Activated CD4-positive, alpha-beta T cell treated with anti-CD3 and anti-CD28 coated beads, Interleukin-2, Interleukin-6, amounts not matched to agents 100 ng/mL and 50 ng/mL, durations not matched to agents 16 hours and 8 hours (primary cell): ENCODE measurements at places on chromosomes 1 and 21.

GRCh38 chr1:54559111-54559548 is 11.1 kb downstream of the ACOT11 start:
- no peak for DNase-seq

GRCh38 chr1:180515364-180515763 is 13.0 kb upstream of the ACBD6 start:
- DNase-seq = no peak

- DNase-seq = no peak
Observed at GRCh38 chr1:55582084-55582483, 366.9 kb upstream of the USP24 start.

GRCh38 chr1:222950892-222951291 is 136.1 kb downstream of the DISP1 start:
- no peak for DNase-seq

GRCh38 chr1:3986686-3987218 is 86.7 kb upstream of the C1orf174 start:
- no peak for DNase-seq

GRCh38 chr1:27968692-27969091 is 8.9 kb downstream of the XKR8 start:
- DNase-seq = peak; percentile 20

DNA sequence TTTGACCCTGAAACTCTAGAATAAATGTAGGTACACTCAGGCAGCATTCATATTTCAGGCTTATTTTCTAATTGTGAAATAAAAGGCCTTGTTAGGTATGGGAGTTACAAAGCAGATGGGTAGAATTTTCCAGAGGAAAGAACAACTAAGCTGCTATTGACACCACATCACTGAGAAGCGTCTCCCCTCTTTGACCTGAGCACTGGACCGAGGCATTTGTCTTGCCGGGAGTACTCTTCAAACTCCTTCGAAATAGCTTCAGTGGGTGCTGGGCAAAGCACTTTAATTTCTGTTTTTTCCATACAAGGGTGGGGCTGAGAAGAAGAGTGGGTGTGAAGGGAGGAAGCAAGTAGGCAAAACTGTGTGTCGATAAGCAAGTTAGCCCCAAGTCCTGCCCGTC is 36.4 kb downstream of the ABCA4 start:
- no peak for DNase-seq

GRCh38 chr1:237324226-237324625 is 282.2 kb downstream of the RYR2 start:
- DNase-seq = no peak

GRCh38 chr1:185853739-185854138 is 119.5 kb downstream of the HMCN1 start:
- no peak for DNase-seq

- DNase-seq = no peak
Observed at GRCh38 chr1:162996261-162996660, 72.9 kb upstream of the RGS4 start.

DNA sequence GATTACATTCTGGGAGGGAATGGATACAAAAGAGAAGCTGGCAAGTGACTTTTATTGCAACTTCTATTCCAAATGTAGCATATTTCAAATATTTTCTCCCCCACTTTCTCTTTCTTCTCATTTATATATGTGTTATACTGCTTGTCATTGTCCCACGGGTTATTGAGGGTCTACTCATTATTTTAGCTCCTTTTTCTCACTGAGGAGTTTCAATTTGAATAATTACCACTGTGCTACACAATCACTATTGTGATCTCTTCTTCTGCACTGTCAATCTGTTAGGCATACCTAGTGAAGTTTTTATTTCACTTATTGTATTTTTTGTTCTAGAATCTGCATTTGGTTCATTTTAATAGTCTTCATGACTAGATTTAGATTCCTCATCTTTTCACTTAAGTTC is 339.7 kb downstream of the PTPRC start:
- peak; percentile 44 for DNase-seq

DNA sequence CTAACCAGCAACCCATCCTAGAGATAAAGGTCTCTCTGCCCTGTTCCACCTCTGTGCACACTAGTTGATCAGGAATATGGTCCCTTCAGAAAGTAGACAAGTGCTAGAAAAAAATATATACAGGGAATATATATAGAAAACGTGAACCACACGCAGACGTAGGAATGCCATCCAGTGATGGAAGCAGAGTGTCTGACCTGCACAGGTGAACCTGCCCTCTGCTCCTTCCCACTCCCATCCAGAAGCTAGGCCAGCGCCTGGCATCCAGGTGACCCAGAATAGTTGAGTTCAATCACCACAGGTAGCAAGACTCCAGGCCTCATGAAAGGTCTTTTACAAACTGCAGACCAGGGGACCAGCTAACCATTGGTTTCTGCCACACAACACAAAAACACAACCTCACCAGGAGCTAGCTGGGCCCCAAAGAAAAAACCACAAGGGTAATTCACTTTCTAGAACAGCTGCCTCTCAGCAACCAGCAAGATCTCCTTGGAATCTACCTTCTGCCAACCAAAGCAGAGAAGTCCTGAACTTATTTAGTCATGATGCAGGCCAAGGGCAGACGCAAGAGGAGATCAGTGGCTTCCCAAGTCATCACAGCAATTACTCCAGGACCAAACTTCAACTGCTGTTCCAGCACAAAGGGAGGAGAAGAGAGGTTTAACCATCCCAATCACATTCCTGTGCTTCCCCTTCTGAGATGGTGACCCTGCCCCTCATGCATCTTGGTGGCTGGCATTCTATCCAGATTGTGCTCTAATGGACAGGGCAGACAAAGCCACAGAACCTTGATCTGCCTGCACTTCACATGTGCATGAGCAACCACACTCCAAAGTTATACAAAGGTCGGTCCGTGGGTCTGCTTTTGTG is 53.0 kb downstream of the GPR161 start:
- DNase-seq = no peak

DNA sequence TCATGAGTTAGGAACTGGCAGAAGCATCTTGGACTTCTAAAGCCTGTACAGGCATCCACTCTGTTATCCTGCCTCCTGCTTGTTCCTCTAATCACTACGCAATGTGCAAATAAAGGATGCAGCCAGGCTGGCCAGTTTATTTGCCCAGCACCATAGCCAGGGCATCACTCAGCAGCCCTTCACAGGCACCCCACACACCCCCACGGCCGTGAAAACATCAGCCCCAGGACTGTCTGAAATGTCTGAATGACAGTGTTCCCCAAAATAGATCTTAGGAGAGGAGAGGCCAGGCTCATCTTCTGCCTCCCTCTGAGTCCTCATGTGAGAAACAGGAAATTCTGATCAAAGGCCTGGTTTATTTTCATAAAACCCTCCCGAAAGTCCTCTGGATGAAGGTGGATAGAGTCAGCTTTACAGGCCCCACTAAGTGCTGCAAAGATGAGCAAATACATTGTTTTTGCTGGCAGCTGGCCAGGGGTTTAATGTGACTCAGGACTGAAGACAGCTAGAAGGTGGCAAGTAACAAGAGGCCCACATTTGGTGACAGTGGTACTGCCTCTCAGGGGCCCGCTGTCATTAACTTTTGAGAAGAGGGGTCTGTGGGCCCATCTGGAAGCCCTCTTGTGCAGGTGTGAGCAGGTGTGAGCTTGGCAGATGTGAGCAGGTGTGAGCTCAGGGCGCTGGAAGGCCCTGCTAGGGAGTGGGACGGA is 32.9 kb downstream of the GRHL3 start:
- DNase-seq = peak; percentile 51

DNA sequence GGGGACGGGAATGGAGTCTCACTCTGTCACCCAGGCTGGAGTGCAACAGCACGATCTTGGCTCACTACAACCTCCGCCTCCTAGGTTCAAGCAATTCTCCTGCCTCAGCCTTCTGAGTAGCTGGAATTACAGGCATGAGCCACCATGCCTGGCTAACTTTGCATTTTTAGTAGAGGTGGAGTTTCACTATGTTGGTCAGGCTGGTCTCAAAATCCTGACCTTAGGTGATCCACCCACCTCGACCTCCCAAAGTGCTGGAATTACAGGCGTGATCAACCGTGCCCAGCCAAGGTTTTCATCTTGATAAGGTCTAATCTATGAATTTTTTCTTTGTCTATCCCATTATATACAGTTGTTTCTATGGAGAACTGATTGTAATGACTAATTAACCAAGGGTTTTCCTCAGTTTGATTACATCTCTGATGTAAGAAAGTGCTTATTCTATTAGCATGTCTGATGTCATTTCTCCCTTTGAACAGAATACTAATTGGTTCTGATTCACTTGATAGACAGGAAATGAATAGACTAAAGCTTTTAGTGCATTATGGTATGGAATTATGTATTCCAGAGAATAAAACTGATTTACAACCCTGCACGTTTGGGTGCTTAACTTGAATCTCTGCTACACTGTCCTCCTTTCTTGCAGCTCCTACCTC is 11.9 kb downstream of the PACC1 start:
- DNase-seq = no peak

GRCh38 chr21:46212721-46213484 is 15.7 kb downstream of the LSS start:
- DNase-seq = no peak

GRCh38 chr21:36706951-36707762 is 8.2 kb downstream of the SIM2 start:
- no peak for DNase-seq

- no peak for DNase-seq
Observed at GRCh38 chr1:229360420-229360819, 17.6 kb upstream of the CCSAP start.

GRCh38 chr1:224192082-224192788 is 9.2 kb downstream of the DEGS1 start:
- DNase-seq = peak; percentile 78

- DNase-seq = no peak
Observed at GRCh38 chr1:154837672-154838171, 32.4 kb downstream of the KCNN3 start.

DNA sequence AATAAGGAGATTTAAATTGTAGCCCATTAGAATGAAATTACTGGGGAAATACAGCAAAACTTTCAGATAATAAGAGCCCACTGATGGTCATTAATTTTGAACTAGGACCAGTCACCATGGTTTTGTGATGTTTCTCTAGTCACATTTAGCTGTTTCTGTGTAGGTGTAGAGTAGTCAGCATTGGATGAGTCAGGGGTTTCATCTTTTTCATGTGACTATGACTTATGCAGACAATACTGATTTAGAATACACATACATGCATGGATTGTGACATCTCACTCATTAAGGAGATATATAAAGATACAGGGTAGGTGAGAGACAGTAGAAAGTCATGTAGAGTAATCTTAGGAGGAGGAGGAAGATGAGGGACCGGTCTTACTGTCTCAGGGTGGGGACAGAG is 1192.7 kb downstream of the KCNT2 start:
- DNase-seq = no peak

- no peak for DNase-seq
Observed at GRCh38 chr1:240612811-240613210, 856 bp upstream of the GREM2 start.

DNA sequence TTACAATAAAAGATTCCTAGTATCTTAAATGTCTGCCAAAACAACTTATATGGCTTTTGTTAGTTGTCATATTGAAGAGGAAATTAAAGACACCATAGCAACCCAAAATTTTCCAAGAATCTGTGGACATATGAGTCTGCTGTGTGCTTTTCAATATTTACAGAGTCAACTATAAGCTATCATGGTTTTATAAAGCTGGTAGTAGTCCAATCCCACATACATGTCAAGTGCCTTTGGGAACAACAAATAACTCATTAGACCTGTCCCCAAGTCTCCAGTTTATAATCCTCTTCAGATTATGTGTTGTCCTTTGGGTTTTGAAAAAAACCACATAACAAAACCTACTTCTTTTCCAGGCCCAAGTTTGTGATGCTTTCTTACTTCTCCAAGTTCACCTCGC is 293.8 kb upstream of the USP25 start:
- DNase-seq = no peak

GRCh38 chr1:6987940-6988339 is 202.7 kb downstream of the CAMTA1 start:
- DNase-seq = no peak

GRCh38 chr1:111513410-111514020 is 10.1 kb upstream of the ADORA3 start:
- DNase-seq = peak; percentile 17

GRCh38 chr1:72745413-72745812 is 463.1 kb upstream of the NEGR1 start:
- no peak for DNase-seq

DNA sequence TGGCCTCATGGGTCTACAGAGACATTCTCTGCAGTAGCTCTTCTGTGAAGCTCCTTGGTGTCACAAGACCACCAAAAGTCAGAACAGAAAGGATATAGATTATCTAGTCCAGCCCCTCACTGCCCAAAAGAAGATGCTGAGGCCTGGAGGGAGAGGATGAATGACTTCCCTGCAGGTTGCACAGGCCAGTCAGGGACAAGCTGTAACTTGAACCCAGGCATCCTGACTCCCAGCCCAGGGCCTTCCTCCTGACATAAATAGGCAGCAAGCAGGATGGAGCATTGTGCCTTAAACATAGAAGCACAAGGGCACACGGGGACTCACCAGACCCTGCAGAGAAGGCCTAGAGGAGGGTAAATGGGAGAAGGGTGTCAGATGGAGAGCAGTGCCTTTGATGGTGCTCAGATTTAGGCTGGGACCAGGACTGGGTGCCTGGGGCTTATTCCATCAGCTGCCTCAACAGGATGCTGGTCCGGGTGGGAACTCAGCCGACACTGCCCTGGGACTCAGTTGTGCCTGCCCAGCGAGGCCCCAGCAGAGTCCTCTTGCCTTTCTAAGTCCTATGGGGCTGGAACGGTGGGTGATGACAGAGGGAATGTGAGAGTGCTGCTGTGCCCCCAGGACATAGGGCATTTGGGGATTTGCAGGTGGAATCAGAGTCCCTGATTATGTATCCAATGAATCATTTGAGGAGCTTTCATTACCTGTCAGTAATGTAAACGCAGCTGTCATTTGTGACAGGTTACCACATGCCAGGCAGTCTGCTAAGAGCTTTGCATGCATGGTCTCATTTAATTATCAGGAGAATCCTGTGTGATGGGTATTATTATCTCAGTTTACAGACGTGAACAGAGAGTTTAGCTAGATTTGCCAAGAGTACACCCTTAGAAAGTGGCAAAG is 13.2 kb downstream of the S100A7A start:
- no peak for DNase-seq

GRCh38 chr1:28756846-28757245 is 20.1 kb downstream of the YTHDF2 start:
- no peak for DNase-seq

DNA sequence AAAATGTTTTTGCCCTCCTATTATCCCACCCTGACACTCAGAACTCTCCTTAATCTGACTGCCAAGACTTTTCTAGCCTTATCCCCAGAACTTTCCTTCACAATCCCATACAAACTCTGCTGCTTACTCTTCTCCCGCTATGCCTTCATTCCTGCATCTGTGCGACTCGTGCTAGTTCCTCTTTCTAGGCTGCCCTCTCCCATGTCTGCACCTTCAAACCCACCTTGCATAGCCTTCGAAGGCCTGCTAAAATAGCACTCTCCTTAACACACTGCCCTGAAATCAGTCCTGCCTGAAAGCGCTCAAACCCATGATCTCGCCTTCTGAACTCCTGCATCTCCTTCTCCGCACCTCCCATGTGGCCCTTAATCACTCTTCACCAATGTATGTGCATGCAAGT is 2.5 kb upstream of the NCF2 start:
- DNase-seq = no peak

DNA sequence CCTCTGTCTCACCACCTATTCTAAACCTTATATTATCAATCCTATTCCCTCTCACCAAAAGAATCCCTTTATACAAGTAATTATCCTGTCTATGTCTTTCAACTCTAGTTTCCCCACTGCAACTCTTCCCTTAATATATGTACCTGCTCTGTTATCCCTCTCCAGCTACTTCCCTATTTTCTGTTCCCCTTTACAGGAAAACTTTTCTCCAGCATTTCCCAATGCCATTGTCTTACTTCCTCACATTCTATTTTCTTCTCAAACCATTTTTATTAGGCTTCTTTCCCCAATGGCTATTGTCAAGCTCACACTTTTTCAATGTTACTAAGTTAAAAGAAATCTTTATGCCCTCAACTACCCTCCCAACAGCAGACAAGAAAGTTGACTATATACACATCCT is 11.6 kb downstream of the DPYD start:
- no peak for DNase-seq
